T-helper 2 cell treated with Interferon-gamma antibody and Interleukin-4, amounts not matched to agents 5 μg/mL and 100 μg/mL, for 36 hours (primary cell): ENCODE measurements at places on chromosomes 1 and 21.
A peak's percentile ranks its signal among the peaks of the same experiment; 100 is the strongest.

DNA sequence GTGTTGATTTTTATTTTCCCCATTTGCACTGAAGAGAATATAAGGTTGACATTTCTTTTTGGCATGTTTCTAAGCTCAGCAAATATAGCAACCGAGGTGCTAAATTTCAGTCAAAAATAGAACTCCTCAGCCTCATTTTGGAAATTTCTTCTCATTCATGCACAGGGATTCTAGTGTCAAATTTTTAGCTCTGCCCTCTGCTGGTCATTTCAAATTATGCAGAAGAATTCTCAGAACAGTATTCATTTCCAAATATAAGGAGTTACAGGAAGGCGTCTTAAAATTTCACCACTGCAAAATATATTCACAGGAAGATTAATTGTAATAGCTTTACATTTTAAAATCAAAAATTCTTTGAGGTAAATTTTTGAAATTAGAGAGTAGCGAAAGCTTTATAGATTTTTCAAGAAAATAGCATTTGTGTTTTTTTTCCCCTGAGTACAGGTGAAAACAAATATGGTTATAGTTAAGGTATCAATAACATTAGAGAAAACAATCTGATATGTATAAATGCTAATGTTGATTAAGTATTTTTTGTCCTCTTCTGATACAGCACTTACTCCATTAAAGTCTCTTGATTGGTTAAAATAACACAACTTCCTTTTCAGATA is 57.9 kb downstream of the FMN2 start:
- no peak for DNase-seq

- DNase-seq: no peak
Observed at GRCh38 chr1:168266644-168267186, 14.0 kb upstream of the TBX19 start.

GRCh38 chr1:89706700-89707012 is 73.7 kb downstream of the LRRC8C start:
- DNase-seq: no peak

GRCh38 chr21:39131791-39132190 is 51.5 kb downstream of the PSMG1 start:
- DNase-seq: no peak

- DNase-seq: peak; percentile 42
Observed at GRCh38 chr1:18883636-18884418, 18.5 kb downstream of the ALDH4A1 start.

DNA sequence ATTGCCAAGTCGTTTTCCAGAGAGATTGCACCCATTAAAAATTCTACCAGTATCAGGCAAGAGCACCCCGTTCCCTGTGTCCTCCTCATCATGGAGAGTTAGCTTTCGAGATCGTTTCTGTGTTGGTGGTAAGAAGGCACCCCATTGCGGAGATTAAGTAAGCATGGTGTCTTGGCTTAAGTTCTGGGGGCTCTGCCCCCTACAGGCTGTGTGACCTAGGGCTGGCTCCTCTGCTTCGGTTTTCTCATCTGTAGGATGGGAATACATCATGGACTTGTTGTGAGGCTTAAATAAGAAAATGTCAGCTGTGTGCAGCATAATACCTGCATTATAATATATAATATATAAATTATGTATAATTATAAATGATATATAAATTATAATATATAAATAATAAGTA is 36.8 kb upstream of the TENT5C start:
- DNase-seq: no peak

- no peak for DNase-seq
Observed at GRCh38 chr1:51097171-51097570, 4.9 kb upstream of the C1orf185 start.

DNA sequence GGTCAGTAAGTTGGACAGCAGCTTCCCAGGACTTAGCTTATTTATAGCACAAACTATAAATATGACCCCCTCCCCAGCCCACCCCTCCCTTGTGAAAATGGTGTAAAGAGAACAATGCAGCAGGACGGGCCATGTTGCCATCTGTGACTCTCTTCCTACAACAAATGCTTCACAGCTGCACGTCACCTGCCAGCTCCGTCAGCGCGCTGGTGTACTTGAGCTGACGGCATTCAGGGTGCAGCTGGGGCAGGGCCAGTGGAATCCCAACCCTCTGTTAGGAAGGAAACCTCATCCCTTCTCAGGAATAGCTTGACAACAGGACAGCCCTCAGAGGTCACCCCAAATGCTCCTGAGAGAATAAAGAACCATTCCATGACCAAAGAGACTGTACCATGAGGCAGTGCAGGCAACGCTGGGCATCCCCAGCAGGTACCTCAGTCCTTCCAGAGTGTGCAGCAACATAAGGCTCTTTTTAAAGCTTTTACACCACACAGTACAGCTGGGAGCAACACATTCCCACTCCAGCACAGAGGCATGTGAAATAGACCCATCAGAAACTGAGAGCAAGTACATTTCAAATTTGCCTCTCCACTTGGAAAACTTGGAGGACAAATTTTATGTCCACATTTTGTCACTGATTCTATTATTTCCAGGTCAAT is 85.0 kb downstream of the ATP1A1 start:
- no peak for DNase-seq

DNA sequence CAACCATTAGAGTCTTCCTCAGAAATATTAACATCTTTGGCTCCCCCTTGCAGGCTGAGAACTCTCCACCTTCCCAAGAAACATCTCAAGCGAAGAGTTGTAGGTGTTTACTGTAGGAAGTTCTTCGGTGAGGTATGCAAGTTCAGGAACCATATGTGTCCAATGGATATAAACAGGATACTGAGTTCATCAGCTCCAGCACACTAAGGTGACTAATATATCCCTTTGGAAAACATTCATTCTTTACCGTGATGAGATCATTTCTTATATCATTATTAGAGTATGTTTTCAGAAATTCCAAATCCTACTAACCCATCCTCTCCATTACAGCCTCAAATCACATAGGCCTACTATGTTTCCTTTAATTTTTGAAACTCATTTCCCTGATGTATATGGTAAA is 37.3 kb upstream of the PRMT6 start:
- no peak for DNase-seq

GRCh38 chr1:68890736-68891135 is 393.9 kb upstream of the DEPDC1 start:
- no peak for DNase-seq

DNA sequence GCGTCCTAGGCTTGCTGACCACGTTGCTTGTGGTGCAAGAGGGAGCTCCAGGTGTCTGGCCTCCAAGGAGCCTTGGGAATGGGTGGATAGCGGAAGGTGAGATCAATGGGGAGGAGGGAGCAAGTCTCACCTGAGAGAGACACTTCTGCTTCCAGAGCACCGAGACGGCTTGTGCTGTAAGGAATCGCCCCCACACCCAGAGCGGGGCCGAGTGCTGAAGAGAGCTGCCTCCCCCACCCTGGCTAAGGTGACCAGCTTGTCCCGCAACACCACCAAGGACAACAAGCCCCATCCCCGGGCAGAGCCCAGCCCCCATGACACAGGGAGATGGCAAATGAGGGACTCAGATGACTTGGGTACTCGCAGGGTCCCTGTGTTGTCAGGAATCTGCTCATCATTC is 485.6 kb downstream of the NPHP4 start:
- no peak for DNase-seq

DNA sequence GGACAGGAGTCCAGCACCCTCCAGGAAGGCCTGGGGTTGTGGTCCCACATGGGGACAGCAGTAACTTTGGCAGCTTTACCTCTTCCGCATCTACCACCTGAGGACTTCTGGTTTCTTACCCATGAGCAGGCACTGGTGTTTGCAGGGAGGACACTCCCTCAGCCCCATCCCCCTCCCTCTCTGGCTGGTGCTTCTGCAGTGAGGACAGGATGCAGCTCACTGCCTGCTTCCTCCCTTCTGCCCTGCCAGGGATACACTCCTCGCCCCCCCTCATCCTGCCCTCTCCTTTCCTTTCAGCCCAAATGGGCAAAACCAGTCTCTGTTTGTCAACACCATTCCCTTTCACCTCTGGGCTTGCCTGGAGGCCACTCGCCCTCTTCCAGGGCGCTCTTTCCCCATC is 62.4 kb downstream of the KIRREL1 start:
- no peak for DNase-seq

DNA sequence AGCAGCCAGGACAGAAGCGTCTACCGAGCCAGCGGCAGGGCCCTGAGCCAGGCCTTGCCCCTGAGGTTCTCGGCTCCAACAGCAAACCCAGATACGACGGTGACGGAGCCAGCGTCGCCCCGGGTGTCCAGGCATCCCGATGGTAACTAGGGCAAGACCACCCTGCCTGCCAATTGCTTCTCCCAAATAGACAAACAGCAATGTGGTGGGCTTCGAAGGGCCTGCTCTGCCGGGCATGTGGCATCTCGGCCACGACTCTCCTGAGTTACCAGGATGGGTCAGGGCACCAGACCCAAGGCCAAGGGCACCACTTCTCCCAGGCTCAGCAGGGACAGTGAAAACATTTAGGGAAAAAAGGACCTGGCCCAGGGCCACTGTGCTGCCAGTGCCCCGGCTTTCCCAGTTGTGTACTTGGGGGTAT is 3.2 kb upstream of the ACTRT2 start:
- no peak for DNase-seq

GRCh38 chr1:169860187-169860586 is 33.5 kb downstream of the SCYL3 start:
- no peak for DNase-seq

DNA sequence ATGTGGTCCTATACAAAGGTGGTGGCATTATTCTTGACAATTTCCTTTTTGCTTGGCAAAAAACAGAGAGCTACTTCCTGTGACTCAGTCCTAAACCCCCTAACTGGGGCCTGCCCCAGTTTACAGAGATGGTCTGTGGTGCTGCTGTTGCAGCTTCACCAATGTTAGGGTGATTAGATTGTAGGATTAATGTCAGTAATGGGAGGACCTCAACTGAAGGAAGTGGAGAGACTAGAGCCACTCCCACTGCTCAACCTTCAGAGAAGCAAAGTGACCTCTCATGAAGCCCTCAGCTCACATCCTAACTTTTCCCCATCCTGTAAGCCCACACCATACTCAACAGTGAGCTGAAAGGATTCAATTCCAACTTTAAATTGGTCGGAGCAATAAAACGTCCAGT is 3.6 kb downstream of the S100A6 start:
- DNase-seq: peak; percentile 49

DNA sequence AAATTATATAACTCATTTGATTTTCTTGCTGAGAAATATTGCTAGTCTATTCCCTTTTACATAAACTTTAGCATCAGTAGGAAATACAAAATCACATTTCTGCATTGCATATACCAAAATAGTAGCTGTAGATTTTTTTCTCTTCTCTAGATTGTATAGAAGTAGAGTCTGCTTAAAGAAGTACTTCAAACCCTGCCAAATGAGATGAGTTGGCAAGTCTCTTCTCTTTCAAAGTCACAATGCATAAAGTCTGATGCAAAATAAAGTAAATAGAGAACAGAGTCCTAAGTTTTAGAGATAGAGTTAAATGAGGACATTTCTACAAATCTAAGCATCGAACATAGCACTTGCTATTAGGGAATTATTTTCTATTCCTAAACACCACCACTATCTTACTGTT is 6.4 kb downstream of the PLPPR4 start:
- no peak for DNase-seq

DNA sequence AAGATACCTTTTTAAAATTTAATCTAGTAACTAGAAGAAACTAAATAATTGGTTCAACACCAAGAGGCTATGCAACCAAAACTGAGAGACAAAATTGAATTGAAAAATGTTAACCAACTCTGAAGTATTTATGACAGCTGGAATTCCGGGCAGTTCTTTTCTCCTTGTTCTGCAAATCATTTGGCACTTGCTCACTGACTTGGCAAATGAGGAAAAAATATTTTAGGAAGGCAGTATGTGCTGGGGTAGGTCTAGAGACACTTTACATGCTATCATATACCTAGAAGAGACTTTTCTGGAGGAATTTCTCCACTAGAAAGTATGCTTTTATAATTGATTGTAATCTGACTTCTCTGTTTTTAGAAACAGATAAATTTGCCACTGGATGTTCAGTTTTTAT is 22.1 kb upstream of the SH3D21 start:
- no peak for DNase-seq

DNA sequence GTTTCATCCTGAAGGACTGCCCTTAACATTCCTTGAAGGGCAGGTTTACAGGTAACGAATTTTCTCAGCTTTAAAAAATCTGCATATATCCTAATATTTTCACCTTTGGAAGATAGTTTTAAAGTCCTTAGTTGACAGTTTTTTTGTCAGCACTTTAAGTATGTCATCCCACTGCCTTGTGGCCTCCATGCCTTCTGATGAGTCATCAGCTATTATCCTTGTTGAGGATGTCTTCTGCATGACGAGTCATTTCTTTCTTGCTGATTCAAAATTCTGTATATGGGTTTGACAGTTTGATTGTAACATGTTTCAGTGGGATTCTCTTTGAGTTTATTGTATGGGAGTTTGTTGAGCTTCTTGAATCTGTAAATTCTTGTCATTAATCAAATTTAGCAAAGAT is 500.6 kb downstream of the DISC1 start:
- peak; percentile 4 for DNase-seq

DNA sequence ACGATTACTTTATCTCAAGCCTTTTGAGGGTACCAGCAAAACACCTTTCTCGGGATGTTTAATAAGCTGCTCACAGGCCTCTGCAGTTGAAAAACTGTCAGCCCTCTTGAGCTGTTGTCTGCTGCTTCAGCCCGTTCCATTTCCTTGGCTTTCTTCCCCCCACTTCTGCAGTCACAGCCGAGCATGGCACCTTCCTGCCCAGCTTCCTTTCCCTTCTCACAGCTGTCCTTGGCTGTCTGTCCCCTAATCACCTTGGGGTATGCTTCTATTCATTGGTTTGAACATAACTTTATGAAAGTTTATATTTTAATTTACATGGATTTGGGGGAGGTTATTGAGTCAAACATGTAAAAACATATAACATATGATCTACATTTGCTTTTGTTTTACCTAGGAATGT is 6.9 kb upstream of the PROX1 start:
- DNase-seq: no peak

- peak; percentile 37 for DNase-seq
Observed at GRCh38 chr1:206933333-206933945, 11.7 kb upstream of the FCMR start.

- no peak for DNase-seq
Observed at GRCh38 chr1:15723631-15724246, 12.3 kb upstream of the SLC25A34 start.

DNA sequence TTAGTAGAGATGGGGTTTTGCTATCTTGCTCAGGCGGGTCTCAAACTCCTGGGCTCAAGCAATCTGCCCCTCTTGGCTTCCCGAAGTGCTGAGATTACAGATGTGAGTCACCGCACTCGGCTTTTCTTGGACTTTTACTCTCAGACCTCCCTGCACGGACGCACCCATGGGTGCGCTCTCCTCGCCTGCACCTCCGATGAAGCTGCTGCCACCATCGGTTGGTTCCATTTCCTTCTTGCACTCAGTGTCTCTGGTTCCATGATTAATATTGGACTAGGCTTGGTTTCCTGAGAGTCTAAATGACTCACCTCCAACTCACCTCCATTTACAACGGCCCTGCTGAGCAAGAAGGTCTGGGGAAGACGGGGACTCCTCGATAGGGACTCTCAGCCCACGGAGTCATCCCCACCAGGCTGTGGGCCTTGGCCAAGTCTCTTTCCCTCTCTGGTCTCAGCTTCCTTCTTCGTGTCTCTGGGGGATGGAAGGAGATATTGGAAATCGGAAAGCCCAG is 6.7 kb upstream of the TNFRSF8 start:
- DNase-seq: peak; percentile 56

- DNase-seq: peak; percentile 13
Observed at GRCh38 chr1:53328541-53329499, 950 bp upstream of the LRP8 start.
